RPMI7951 (cell line): ENCODE measurements at places on chromosomes 3 and 15.

DNA sequence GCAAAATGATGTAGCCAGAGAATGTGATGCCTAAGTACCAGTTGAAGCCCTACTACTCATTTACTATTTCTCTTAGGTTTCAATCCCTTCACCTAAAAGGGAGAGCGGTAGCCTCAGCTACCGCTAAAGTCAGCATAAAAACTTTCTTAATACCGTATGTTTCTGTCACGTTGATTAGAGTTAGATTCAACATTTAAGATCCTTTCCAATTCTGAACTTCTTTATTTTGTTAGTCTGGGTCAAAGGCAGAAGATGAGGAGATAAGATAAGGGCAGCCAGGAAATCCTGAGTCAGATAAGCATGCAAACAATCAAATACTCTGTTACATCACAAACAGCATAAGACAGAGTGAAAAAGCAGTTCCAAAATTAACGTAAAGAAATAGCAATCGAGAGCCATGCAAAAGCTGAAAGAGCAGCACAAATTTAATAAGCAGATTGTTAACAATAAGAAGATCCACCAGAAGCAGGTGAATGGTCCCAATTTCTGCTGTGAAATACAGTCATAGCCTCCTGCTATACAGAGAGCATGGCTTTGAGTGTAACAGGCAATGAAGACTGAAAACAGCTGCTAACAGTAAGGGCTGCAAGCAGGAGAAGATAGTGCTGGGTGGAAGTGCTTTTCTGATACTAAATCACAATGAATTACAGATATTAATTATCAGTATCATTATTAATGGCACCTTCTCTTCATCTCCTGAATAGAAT is 3.0 kb downstream of the TMEM207 start:
- peak; percentile 29 for DNase-seq

GRCh38 chr3:83946049-83946448 is 1012.7 kb upstream of the CADM2 start:
- DNase-seq = no peak

- no peak for DNase-seq
These were observed 830.9 kb upstream of the CFAP20DC start for GRCh38 chr3:59880717-59881116.

DNA sequence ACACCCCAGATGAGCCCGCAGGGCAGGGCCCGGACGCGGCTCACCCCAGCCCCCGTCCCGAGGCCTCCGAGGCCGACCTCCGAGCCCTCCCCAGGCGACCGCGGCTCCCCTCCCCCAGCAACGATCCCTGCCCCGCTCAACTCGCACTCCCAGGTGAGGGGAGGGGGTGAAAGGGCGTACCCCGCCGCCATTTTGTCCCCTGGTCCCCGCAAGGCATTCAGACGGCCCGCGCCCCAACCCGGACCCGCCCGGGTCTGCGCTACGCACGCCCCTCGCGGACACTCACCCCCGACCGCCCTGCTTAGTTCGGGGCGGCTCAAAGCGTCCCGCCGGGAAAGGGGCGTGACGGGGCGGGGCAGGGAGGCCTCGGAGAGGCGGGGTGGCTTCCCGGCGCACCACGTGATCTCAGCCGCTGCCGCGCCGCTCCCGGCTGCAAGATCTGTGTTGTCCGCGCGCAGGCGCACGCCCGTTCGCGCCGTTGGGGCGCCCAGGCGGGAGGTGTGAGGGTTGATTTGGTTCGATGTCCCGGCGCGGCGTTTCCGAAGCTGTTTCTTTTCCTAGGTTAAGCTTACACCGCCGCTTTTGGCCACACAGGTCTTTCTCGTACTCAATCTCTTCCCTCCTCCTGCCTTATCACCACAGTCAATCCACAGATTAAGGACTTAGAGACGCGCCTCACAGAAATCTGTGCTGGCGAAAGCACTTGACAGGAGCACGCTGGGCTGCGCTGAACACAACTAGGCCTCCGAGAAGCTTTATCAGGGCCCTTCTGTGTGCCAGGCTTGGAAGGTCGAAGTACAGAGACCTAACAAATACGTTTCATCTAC is at the start of gene SCAPER:
Gene SCAPER, minus strand, starts transcription at position 328 of the 827 bp plus-strand sequence. CDS start 21,523 bp downstream, outside the sequence.
- DNase-seq = peak; percentile 89

DNA sequence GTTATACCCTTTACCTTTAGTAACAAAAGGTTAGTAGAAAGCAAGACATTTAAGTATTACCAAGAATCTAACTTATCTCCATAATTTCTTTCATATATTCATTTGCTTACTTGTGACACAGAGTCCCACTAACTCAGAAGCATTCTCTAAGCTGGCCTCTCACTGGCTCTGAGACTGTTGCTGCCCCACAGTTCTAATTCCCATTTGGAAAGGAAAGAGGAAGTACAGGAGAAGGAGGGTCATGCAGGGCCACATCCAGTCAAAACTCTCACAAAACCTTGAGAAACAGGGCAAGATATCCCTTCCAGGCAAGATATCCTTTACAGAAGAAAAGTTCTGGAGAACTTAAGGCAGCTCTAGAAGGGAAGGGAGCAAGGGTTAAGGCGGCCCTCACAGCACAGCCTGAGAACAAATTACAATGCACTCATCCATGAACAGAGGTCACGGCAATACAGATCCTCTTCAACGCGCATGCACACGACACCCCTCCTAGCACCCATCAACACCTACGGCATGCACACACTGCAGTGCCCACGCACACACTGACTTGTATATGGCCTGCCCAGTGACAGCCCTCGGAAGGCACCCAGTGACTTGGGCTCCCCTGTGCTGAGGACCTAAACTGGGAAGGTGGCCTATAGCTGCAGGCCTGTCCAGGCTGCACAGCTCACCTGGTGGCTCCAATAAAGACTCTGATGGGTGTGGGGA is 13.0 kb upstream of the MYO5C start:
- no peak for DNase-seq

- DNase-seq = peak; percentile 33
These were observed 48.3 kb upstream of the ACP3 start for GRCh38 chr3:132268956-132269355.

GRCh38 chr3:192727032-192727847 is at the start of gene FGF12:
TSS of gene FGF12 (minus strand) at chr3:192727541.
- DNase-seq = peak; percentile 11

- DNase-seq = no peak
These were observed 857.7 kb downstream of the OTOL1 start for GRCh38 chr3:162354356-162354755.

GRCh38 chr3:169861871-169862270 is 7.9 kb downstream of the LRRC31 start:
- DNase-seq = no peak

DNA sequence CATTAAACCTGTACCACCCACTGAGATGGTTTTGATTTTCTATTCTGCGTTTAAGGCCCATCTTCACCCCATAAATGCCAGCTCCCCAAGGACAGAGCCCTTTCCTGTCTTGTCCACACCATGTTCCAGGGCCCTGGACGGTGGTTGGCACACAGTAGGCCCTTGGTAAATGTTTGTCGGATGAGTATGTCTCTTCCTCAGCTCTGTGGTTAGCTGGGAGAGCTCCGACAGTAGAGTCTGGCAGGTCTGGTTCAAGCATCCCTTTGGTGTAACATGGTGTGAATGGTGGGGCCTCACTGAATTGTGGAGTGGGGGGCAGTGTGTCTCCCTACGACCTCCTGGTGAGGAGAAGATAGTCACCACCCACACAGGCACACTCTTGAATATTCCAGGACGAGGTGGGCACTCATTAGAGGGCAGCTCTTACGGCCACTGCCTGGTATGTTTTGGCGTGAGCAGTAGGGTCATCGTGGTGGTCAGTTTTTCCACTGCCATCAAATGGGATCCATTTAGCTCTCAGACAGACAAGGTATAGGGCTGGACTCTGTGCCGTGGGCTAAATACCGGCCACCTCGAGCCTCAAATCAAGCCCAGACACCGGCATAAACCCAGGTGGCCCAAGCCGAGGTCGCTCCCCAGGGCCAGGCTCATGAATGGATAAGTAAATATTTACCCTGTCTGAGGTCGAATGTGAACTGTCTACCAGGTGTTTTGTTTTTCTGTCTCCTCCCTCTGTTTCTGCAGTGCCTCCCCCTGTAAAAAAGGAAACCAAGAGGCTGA is 61.3 kb downstream of the SMAD3 start:
- peak; percentile 69 for DNase-seq

GRCh38 chr15:70625438-70625837 is 137.9 kb downstream of the UACA start:
- no peak for DNase-seq

GRCh38 chr3:171846597-171846996 is 3.4 kb downstream of the TMEM212 start:
- DNase-seq = peak; percentile 41

GRCh38 chr3:45623846-45624245 is 29.3 kb downstream of the LIMD1 start:
- DNase-seq = no peak

- DNase-seq = no peak
These were observed 36.2 kb downstream of the HDC start for GRCh38 chr15:50229336-50229735.

DNA sequence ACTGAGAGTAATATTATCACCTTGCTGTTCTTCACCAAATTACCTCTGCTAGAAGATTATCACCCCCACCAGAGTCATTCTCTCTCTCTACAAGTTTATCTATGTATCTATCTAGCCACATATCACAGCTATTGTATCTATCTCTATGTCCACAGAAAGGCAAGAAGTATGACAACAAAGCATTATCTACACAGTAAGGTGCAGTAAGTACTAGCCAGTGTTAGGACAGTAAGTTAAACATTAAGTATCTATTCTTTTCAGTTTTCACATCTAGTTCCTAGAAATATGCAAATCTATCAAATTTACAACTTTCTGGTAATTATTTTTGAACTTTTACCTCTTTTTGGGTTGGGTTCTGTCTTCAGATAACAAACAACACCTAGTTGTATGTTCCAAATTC is 26.5 kb upstream of the XXYLT1 start:
- DNase-seq = no peak

GRCh38 chr3:138327831-138328230 is 1.8 kb downstream of the NME9 start:
- DNase-seq = no peak

DNA sequence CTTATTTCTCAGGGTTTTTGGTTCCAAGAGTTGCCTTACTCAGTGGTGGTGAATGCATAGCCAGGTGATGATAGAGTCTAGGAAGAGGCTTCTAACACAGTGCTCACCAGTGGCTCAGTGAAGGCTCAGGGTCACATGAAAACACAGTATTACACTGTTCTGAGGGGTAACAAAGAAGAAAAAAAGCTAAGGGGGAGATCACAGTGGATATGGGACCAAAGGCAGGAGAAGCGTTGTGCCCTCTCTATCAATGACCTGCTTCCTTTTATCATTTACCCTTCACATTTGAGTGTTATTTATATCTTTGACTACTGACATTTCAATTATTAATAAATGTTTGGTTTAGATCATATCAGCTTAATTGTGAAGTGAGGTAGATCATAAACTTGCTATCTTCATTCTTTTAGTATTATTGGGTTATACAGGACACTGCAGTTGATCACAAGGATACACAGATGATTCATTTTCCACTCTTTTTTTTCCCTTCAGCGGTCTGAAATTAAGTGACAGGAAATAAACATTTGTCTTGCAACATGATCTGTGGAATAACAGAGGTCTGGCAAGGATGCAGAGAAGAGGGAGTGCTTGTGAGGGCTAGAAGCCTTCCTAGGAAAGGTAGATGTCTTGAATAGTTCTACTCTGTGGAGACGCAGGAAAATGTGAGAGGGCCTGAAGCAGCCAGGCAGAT is 171.7 kb downstream of the C3orf38 start:
- DNase-seq = no peak

- no peak for DNase-seq
These were observed 176.3 kb upstream of the ZNF385D start for GRCh38 chr3:21927261-21927660.

DNA sequence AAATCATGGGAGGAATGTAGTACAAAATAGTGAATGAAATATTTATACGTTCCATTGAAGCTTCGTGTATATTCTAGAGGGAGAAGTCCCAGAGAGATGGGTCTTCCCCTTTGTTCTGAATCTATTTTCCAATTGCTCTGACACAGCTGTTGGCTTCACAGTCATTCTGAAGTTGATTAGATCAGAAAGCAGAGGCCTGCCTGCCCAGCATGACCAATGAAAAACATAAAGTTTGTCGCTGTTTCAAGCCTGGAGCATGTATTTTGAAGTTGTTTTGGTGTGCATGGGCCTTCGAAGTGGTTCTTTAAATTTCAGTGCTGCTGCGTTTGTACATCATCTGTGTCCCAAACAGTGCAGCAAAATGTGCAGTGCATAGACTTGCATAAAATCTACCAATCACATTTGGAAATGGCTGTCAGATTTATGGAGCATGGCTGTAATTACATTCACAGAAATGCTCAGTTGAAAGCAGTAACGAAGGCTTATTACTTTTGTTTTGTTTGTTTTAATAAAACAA is 31.0 kb upstream of the RBMS3 start:
- DNase-seq = no peak

GRCh38 chr3:14405360-14406238 is 3.2 kb downstream of the SLC6A6 start:
- DNase-seq = no peak

GRCh38 chr3:78096488-78097255 is 1056.8 kb downstream of the ROBO2 start:
- peak; percentile 2 for DNase-seq

DNA sequence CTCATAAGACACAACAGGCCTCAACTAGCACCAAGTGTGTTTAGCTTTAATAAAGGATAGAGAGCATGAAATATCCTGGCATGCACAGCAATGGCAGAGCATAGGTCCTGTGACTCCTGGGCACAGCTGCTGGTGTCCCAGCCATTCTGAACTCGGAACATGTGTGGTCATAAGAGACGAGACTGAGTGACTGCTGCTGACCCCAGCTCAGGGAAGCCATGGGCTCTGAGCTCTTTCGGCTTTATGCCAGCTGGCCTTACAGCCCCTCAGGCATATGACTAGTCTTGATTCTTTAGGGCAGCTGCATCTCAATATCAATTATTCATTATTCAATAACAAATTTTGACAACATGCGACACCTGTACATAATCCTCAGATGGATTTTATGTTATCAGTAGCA is 62.4 kb upstream of the TOPAZ1 start:
- no peak for DNase-seq
